ENCODE measurements at places on chromosomes 5 and 9.

- no peak for DNase-seq
Observed at GRCh38 chr5:1532384-1532783, 8.6 kb upstream of the LPCAT1 start.

GRCh38 chr5:54944364-54944763, 41.0 kb downstream of the ESM1 start:
- peak; percentile 11 for DNase-seq

GRCh38 chr9:114995681-114996221, 65.4 kb upstream of the TNFSF8 start:
- no peak for DNase-seq

- DNase-seq = no peak
Observed at GRCh38 chr5:173697931-173698579, 81.6 kb upstream of the BOD1 start.

DNA sequence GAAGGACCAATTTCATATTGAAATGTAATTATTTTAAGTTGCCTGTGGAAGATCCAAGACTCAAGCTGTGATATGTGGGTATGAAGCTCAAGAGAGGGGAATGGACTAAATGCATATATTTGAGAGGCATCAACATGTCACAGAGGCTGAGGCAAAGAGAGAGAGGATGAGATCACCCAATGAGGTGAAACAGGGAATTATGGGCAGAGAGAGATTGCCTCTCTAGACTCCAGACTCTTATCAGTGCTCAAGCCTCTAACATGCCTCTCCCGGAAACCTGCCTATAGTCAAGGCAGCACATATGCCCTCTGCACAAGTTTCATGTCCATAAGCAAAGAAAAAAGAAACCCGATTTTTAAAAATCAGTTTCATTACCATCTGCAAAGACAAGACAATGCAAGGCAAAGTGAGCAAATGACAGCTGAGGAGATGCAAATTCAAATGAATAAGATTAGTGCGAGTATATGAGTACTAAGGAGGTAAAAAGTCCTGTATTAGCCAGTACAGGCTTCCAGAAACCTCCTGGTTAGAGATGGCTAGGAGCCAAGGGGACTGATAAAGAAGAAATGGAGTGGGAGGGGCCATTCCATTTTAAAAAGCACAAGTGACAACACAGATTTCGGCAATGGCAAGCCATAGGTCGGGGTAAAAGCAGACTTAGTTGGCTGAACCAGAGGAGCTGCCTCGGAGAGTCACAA, 9.4 kb downstream of the APTX start:
- DNase-seq = no peak

Data from stimulated activated CD4-positive, alpha-beta T cell treated with anti-CD3 and anti-CD28 coated beads, Interleukin-15, amount 100 ng/mL, for 48 hours (primary cell).